ENCODE measurements at places on chromosomes 7 and 10. TPM values are rescaled to one million over a fixed set of nuclear protein-coding genes. Genes with fewer than 3 reads are reported as not detected.

JAZF1 gene
- 5.6 TPM for total RNA-seq

CALCR gene
- not detected for total RNA-seq

CHCHD2 gene
- total RNA-seq, result 433 TPM

GFRA1 gene
- 0.35 TPM for total RNA-seq

AGAP6 gene
- 1.5 TPM for total RNA-seq

PON3 gene
- not detected for total RNA-seq

SAP25 gene
- 0.08 TPM for total RNA-seq

ZC3HAV1L gene
- total RNA-seq, result 4.6 TPM

RAPGEF5 gene
- 1.7 TPM for total RNA-seq

Data from smooth muscle cell of the coronary artery (primary cell).